ENCODE measurements at places on chromosomes 2 and 18.

DNA sequence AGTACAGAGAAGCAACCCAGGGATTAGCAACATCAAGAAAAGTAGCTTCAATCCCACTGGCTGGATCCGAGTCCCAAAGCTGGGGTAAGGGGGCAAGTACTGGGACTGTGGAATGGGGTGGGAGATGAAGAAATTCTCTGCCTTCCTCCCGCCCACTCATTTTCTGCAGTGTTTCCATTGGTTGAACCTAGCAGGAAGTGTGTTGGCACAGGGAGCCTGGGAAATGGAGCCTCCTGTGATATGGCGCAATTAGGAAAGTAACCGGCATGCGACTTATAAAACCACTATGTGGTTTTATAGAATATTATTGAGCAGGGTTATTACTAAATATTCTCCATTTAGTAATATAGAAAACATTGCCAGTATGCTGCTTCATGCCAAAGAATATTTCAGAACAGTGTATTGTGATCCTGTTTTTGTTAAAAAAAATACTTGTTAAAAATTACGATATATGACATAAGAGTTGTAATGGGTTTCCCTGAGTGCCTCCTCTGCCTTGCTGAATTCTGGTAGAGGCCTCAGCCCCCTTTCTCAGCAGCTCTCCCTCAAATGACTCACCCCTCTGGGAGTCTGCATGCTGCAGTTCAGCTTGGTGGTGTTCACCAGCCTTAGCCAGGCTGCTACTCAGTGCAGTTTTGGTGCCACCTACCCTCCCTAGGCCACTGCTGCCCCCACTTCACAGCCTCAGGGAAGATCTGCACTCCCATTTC is 60.5 kb downstream of the HK2 start:
- peak; percentile 39 for DNase-seq

- peak; percentile 84 for DNase-seq
These were observed 20.2 kb upstream of the TUBB6 start for GRCh38 chr18:12287684-12288402.

GRCh38 chr2:46062637-46063412 is 234.4 kb upstream of the EPAS1 start:
- DNase-seq, result peak; percentile 85

DNA sequence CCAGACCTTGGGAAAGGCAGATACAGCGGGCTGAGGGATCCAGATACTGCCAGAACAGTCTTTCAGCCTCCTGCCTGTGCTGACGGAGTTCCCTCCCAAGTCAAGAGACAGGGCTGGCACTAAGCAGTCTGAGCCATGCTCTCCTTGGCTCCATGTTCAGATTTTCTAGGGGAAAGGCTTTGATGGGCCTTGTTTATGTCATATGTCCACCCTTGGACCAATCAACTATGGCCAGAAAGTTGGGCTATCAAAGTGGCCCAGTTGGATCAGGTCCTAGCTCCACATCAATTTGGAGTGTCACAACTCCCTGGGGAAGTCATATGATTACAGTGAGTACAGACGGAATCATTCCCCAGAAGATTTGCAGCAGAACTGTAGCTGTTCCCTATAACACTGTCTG is 152.0 kb downstream of the GREB1L start:
- no peak for DNase-seq

GRCh38 chr2:118627156-118627555 is 220.3 kb downstream of the EN1 start:
- no peak for DNase-seq

- DNase-seq, result no peak
These were observed 40.7 kb downstream of the CMPK2 start for GRCh38 chr2:6824962-6825361.

DNA sequence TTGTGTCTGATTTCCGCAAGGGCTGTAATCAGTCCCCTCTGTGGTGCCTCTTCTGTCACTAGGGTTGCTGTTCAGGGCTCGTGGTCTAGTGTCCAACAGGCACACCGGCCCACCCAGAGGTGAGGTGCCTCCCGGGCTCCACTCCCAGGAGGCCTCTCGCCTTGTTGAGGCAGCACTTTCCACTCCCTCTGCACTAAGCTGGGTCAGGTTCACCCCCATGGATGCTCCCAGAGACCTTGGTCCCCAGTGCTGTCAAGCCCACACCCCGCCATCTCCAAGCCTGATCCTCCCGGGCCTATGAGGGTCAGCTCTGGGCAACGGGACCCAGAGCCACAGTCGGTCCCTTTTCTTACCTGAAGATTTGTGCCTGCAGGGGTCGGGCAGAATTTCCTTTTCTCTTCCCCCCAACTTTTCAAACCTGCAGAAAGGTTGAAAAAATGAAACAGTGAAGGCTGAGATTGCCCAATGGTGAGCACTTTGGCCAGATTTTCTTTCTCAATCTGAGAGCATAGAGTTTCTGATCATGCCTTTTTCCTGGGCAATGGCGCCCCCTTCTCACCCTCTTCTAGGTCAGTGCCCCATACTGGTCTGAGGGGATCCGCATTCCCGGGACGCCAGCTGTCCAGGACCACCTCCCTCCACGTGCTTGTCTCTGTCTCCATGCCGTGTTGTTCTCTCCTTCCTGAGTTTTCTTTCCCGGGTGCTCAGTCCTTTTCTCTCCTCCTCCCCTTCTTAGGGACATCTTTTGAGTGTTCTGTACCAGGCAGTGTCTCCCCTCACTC is 148.0 kb downstream of the ASB1 start:
- DNase-seq, result no peak

- DNase-seq, result peak; percentile 69
These were observed 25.6 kb upstream of the PMAIP1 start for GRCh38 chr18:59874166-59874565.

DNA sequence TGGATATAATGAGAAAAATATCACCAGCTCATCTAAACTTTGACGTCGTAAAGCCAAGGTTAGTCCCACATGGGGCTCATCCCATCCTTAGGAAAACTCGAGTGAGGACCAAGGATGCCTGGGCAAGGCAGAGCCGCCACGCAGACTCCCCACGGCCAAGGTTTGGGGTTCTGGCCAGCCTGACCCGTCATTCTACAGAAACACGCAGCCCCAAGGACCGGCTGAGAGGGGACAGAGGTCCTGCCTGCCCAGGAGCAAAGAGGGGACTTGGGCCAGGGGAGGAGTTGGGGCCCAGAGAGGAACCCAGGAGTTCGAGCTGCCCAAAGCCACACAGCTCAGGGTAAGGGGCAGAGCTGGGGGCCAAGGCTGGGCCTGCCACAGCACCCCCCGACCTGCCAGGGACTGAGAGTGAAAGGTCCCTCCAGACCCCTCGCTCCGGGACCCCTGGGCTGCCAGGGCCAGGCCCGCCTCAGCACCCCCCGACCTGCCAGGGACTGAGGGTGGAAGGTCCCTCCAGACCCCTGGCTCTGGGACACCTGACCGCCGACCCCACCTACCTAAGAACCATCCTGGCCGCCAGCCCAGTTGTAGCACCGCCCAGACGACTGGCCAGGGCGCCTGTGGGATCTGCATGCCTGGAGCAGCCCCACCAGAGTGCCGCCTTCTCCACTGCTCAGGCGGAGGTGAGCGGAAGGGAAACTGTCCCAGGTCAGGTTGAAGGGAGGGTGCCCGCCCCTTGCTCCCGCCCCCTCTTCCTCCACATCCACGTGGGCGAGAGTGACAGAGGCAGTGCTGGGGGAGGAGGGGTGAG is at the start of gene PDCD1:
Gene PDCD1, minus strand, starts transcription at position 689 of the 811 bp plus-strand sequence. Its CDS starts 56 bp downstream, at position 633.
- no peak for DNase-seq

DNA sequence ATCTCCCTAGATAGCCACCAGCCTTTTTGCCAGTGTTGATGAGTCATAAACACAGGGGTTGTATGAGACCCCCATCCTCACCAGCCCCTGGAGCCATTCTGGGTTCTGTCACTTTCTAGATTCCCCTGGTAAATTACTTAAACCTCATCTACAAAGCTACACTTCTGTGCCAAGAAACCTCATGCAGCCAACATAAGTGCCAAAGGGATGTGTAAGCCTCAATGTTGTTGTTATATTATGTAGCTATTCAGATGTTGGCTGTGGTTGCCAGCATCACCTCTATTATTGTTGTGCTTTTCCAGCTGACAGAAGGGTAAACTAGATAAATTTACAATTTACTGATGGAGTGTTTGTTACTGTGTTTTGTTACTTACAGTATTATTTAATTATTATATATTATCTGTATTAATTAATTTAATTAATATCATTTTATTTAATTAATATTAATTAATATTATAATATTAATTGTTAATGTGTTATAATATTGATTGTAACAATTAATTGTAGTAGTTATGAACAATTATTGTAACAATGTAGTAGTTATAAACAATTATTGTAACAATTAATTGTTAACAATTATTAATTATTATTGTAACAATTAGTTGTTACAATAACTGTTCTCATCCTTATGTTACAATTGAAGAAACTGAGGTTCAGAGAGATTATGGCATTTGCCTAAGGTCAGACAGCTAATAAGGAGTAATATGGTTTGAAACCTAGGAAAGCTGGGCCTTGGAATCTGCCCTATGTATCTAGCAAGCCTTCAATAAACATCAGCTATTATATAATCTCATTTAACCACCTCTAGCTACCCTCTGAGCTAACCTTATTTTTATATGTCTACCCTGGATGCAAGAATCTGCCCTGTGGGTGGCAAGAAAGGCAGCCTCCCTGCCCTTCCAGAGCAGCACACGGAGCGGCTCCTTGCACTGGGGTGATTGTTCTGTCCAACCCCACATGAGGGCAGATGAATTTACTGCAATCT is 36.1 kb downstream of the PSTPIP2 start:
- no peak for DNase-seq

- DNase-seq, result no peak
These were observed 129.7 kb downstream of the WDSUB1 start for GRCh38 chr2:159156834-159157233.

Measured in HTR-8/SVneo (cell line).